ENCODE measurements at places on chromosomes 5 and 9. TPM values are rescaled to one million over a fixed set of nuclear protein-coding genes. Genes with fewer than 3 reads are reported as not detected.

GRCh38 chr5:56622141-56622540, 193.2 kb upstream of the MAP3K1 start:
- no peak for DNase-seq

DNA sequence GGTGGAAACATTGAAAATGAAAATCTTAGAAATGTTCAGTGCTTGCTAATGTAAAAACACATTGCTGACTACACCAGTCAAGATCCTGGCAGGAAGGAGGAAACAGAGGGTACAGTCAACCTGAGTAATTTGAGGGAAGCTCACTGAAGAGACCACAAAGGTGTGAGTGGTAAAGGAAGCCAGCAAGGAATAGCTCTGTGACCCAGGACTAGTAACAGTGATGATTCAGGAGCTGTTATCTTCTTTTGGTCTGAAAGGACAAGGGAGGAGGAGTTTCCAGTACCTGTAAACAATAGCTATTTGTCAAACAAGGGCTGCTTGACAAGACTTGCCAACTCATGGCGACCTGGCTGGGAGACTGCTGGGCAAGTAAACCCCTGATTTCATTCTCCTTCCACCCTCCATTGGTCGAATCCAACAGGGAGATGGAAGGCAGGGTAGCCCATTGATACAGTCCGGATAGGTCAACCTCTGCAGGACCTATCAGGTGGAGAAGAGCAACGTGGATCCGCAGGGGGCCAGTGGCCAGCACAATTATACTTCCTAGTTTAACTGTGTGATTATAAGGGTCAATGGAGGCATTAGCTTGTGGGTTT, 68.1 kb downstream of the MAMDC2 start:
- DNase-seq, result no peak

- no peak for DNase-seq
Measured at GRCh38 chr5:96348536-96348935, 84.5 kb downstream of the PCSK1 start.

NXNL2 gene
- 3.5 TPM for polyA plus RNA-seq

GFRA3 gene
- 3.0 TPM for polyA plus RNA-seq

DNA sequence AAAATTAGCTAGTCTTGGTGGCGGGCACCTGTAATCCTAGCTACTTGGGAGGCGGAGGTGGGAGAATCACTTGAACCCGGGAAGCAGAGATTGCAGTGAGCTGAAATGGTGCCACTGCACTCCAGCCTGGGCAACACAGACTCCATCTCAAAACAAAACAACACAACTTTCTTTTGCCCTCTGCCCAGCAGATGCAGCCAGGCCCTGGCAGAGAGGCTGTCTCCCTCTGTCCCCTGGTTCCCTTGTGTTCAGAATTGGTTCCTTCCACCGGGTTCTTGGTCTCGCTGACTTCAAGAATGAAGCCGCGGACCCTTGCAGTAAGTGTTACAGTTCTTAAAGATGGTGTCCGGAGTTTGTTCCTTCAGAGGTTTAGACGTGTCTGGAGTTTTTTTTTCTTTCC, 30.2 kb upstream of the CEP72 start:
- no peak for DNase-seq

GRCh38 chr5:133299021-133299420, 247.2 kb downstream of the HSPA4 start:
- no peak for DNase-seq

TICAM2 gene
- polyA plus RNA-seq, result 2.4 TPM

SLC4A9 gene
- polyA plus RNA-seq, result 18.2 TPM

PCDHA4 gene
- 1.7 TPM for polyA plus RNA-seq

GRCh38 chr5:44952376-44952775, 143.6 kb downstream of the MRPS30 start:
- DNase-seq, result no peak

DNA sequence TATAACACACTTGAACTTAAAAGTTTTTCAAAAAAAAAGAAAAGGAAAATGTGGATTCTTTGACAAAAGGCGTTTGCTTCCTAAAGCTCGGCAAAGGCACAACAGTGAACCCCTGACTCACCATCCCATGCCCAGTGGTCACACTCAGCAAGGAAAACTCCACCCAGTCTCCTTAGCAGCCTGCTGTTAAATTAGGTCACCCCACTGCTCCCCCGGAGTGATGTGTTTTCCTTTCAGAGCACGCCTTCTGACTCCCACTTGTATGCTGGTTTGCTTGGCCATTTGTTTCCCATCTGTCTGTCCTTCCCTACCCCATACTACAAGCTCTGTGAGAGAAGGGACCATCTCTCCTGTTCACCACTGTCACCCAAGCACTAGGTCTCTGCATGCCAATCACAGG, 23.8 kb downstream of the RETREG1 start:
- no peak for DNase-seq
